ENCODE measurements at places on chromosomes 5 and 9.

DNA sequence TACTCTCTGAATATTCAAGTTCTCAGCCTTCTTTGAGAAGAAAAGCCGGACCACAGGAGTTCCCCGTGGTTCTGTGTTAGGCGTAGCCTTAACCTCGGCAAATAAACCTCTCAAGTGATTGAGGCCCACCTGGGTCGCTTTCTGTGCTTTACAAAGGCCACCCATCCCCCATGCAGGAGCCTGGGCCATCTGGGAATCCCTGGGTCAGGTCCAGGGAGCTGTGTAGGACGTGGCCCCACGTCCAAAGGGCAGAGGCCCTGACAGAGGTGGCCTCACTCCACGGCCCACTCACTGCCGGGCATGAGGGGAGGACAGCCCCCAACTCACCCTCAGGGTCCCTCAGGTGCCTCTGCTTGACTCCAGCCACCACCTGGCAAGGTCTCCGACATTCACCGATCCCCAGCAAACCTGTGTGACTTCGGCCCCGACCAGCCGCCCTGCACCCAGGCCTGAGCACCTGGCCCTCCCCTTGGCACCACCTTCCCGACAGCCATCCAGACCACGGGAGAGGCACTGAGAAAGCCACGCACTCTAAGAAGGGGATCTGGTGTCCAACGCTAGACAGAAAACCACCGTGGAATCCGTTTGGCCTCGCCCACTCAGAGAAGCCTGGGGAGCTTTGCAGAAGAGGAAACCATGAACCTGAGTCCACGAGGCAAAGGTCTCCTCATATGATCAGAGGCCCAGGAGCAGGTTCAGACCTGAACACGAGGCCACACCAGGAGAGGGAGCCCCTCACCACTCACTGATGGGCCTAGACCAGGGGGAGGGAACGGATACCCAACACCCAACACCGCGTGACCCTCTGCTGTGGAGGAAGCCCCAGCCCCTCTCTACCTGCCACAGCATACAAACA lies 4.5 kb downstream of the SLC12A7 start:
- DNase-seq: no peak

GRCh38 chr5:166926138-166926537 lies 1365.3 kb upstream of the WWC1 start:
- no peak for DNase-seq

DNA sequence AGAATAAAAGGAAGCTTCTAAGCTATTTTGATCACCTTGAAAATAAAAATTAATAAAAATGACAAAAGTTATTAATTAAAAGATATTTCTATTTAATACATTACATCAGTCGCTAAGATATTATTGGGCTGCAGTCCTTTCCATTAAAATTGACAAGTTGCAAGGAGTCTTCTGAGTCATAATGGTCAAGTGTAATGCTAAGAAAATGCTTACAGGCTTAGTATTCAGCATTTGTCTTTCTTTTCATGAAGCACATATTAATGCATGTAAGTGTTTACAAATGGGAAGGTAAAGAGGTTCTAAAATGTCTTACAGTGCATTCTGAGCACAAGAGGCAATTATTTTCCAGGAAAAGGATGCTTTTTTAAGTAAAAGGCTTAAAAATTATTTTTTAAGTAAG lies 17.3 kb downstream of the SPINK9 start:
- no peak for DNase-seq

DNA sequence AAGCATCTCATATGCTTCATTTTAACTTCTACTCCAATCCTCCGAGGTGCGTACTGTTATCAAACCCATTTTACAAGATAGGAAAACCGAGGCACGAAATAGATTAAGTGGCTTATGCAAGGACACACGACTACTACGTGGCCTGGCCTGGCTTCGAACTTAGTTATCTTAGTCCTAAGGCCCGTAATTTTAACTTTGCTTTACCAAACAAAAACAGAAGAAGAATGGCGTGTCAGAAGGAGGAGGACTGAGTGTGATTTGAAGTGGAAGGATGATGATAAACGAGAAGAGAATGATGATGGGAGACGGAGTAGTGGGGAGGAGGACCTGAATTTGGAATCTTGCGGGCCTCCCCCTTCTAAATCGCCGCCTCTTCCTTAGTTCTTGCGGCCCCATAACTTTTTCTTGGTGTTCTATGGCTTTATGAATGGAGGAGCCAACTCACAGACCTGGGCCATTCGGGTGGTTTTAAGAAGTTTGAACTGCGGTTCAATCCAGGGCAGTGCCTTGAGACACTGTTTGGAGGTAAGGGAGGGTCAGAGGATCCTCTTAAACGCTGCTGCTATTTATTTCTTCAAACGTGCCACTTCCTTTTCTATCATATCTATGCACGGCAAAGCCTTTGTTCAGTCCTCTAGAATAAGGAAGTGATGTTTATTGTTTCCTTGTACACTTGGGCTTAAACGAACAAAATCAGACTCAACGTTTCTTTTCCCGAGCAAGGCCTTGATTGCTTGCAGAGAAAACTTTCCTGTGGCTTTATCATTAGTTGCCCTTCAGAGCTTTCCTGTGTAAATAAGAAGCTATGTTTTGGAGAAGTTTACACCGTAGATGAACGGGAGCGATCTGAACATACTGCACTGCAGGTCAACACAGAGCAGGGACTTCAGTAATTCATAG lies 795 bp downstream of the CNOT8 start:
- no peak for DNase-seq

GRCh38 chr5:89268460-89268859 lies 385.5 kb upstream of the MEF2C start:
- DNase-seq: no peak

DNA sequence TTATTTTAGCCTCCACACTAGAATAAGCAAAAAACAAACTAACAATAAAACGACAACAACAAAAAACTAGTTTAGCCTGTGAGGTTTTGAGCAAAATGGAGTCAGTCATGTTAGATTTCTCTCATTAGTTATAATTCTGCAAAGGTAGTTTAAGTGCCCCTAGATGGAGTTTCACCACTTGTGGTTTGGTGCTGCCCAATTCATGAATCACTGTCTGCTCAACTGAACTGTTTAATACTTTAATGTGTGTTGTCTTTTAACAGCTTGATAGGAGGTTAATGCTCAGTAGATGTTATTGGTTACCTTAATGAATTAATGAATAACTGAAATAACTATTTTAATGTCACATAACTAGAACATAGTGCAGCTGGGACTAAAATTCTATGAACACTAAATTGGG lies 3.5 kb upstream of the PLAA start:
- DNase-seq: no peak

- no peak for DNase-seq
Measured at GRCh38 chr5:179132586-179133355, 72.6 kb downstream of the ZNF354C start.

- DNase-seq: no peak
Measured at GRCh38 chr5:22473886-22474285, 379.3 kb downstream of the CDH12 start.

DNA sequence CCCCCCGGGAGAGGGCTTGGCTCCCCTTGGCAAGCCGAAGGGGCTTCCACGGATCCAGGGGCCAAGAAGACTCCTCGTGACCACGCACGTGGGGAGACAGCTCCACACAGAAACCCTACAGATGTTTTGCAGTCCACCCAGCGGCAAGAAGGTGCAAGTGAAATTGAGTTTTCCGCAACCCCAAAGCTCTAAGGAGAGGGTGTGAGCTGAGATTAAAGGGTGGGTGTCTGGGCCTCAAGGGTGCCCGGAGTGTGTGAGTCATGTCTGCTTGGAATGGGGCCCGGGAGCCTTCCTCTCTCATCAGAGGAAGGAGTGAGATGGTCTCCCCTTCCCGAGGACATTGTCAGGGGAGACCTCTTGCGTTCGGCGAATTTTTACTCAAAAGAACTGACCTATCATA lies 79.1 kb downstream of the OLFM1 start:
- DNase-seq: no peak

DNA sequence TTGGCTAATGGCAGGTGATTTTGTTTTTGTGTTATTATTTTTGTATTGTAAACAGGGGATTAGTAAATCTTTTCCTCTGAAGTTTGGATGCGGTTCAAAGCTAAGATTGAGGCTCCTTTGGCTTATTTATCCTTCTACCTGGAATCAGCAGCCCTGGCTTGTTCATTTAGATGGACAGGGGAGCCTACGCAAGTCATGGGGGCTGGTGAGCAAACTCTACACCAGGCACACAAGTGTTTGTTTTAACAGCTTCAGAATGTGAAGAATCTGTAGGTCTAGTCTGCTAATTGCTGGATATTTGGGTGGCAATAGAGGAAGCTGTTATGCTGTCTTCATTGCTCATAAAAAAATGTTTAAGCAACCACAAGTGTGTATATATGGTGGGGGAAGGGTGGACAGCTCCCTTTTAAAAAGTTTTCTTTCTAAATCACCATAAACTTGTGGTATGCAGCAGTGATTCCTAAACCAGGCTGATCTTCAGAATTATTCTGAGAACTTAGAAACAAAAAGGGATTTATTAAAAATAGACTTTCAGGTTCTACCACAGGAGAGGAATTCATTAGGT lies 20.7 kb downstream of the ZNF462 start:
- no peak for DNase-seq

DNA sequence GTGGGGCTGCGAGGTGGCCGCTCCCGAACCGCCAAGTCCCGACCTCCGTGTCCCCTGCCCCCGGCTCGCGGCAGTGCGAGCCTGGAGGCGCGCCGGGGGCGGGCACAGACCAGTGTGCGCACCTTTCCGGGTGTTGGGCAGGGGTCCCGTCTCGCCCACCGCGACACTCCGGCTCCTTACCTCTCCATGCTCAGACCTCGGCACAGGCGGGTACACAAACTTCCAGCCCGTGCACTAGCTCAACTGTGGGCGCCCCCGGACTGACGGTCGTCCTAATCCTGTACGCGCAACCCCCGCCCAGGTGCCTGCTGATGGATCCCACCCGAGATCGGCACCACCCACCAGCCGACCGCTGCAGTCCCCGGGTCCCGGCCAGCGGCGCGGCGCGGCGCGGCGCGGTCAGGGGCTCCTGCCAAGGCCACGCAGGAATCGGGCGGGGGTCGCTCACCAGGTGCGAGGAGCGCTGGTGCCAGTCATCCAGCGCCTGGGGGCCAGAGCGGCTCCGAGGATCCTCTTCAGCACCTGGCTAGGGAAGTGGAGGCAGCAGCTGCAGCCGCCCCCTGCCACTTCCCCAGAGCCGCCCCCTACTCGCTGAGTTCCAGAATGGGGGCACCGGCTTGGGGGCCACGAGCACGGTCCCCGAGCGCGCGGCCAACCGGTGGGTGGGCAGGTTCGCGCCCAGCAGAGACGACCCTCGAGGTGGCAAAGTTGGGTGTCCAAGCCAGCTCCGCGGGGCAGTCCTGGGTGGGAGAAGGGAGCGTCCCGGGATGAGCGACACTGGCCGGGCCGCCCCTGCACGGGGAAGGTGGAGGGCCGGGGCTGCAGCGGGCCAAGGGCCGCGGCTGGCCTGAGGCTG lies 511 bp downstream of the SEMA5A start:
- DNase-seq: no peak

DNA sequence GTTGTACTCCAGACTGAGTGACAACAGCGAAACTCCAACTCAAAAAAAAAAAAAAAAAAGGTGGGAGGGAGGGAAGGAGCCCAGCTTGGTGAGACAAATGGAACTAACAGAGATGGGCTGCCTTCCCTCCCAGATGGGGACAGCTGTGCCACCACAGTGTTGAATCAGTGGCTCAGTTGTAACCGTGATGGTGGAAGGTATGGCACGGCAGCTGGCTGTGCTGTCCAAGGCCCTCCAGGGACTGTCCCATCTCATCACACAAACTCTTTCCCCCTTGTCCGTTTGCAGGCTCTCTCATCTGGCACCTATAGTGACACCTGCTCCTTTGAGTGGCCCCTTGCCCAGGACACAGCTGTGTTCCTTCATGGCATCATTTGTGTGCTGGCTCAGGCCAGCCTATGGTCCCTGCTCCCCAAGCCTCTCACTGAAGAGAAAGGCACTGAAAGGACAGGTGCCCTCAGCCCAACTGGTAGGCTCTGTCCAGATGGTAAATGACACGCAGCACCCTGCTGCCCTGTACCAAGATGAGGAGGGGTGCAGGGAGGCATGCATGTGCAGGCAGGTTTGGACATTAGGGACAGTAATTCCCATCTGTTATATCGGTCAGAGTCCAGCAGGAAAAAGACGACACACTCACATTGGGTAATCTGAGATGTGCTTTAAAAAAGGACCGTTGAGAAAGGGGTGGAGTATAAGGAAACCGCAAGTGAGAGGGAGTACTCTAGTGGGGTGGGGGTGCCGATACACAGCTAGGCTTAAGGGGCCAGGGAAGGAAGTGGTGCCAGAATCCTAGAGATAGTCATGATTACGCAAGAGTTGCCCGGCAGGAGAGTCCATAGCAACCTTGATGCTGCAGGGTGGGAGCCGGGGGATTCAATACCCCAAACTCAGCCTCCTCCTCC lies 4.3 kb downstream of the SMIM33 start:
- DNase-seq: no peak

DNA sequence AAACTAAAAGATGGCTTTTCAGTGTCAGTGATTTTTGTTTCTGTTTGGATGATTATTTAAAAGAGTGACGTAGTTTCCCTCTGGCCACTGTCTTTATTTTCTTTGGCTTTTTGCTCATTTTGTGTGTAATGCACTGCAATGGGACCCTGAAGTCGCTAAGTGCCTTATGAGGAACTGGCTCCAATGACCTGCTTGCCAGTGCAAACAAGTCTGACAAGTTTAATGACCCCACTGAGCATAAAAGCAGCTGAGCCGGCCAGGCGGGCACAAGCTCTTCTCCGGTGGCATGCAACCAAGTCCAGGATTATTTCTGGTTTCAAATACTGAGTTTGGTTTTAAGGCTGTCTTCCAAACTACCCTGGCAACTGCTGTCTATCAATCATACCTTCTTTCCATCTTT lies 15.6 kb upstream of the GNA14 start:
- DNase-seq: no peak

DNA sequence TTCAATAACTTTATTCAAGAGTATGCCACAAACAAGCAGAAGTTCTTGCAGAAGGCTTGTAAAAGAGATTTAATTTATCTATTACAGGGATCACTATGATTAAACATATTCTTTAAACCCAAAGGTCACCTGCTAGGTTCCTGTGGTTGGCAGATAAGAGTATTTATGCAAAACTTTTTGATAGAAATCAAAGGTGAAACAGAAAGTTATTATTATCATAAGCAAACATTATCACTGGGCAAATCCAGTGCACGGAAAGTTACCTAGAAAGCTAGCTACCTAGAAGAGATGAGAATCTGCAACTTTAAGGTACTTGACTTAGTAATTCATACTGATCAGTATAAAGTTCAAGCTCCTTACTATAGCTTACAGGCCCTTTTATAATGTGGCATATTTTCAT lies 3.2 kb downstream of the STARD4 start:
- DNase-seq: no peak

DNA sequence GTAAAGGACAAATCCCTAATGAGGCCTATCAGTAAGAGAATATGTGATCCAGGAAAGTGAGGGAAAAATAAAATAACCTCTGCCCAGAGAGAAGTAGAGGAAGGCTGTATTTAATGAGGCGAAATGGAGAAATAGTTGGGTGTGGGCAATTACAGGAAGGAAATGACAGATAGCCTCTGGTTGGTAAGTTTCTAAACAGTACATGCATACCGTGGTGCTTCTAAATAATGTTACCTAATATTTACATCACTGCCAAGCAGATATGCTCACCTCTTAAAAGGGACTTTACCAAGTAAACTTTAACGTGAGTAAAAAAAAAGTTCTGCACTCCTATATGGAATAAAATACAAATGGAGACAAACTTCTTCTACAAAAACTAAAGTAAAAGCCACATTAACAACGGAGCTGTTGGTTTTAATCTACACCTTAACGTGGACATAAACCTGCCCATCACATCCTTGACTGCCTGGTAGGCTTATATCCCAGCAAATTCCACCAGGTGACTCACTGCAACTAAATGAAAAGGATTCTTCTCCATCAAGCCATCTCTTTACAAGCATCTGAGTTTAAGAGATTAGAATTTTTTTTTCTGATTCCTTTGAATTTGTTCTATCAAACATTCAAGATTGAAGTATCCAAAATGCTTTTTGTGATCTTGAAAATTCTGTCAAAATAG lies 12.4 kb downstream of the NFIL3 start:
- no peak for DNase-seq
